ENCODE measurements at places on chromosomes 5 and 9.
A peak's percentile ranks its signal among the peaks of the same experiment; 100 is the strongest.

GRCh38 chr5:45336464-45336863 lies 359.7 kb downstream of the HCN1 start:
- DNase-seq, result no peak

DNA sequence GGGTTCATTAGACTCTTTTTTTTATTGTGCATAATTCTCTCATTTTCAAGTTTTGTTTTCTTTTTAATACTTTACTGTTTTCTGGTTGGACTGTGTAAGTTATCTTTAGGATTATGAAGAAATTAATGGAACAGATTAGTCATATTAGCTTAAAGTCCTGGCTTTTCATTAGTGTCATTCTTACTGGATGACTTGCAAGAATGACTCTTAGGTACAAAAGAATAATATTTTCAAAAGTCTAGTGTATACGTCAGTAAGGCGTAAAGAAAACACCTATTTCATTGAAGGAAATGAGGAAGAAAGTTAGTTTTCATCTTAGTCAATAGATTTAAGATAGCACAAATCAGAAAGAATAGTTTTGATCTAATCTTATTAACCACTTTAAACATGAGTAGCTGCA lies 20.4 kb downstream of the UHRF2 start:
- no peak for DNase-seq

GRCh38 chr5:121221483-121221882 lies 630.2 kb upstream of the FTMT start:
- DNase-seq, result no peak

DNA sequence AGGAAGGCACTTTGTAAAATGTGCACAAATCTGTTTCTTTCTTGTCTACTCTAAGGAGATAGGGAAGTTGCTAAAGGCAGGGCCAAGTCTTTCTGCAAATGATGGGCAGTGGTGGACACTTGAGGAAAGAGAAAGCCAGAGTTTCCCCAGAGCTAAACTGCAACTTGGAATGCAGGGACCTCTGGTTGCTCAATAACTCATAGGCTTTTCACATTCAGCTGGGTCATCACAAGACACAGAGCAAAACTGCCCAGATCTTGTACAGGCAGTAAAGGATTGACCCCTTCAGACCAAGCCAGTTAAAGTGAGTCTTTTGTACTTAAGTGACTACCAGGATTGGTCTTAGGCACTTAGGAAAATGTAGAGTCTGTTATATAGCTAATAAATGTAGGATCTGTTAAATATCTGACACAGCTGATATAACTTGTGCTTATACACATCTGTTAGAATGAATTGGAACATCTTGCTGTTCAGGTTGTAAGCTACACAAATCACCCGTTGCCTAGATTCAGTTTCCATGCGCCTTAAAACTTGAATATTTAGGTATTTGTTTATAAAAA lies 13.5 kb upstream of the AGXT2 start:
- no peak for DNase-seq

- no peak for DNase-seq
Measured at GRCh38 chr9:98610211-98610610, 98.5 kb downstream of the GABBR2 start.

GRCh38 chr5:170420806-170421412 lies 31.7 kb upstream of the KCNMB1 start:
- DNase-seq, result peak; percentile 30

GRCh38 chr5:120400356-120400755 lies 63.7 kb upstream of the PRR16 start:
- no peak for DNase-seq

DNA sequence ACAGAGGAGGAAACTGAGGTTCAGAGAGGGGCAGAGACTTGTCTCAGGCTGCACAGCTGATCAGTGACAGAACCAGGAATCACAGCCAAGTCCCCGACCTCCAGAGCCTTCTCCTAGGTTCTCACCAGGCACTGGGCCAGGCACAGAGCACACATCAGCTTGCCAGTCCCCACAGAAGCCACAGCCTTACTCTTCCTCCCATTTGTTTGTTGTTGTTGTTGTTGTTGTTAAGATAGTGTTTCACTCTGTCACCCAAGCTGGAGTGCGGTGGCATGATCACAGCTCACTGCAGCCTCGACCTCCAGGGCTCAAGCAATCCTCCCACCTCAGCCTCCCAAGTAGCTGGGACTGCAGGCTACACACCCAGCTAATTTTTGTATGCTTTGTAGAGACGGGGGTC lies 41.4 kb downstream of the NAIF1 start:
- no peak for DNase-seq

- no peak for DNase-seq
Measured at GRCh38 chr9:113626735-113627495, 163.4 kb downstream of the RGS3 start.

GRCh38 chr9:105296445-105296844 lies 52.0 kb downstream of the SLC44A1 start:
- no peak for DNase-seq

- DNase-seq, result no peak
Measured at GRCh38 chr5:10485142-10485795, 43.6 kb downstream of the ROPN1L start.

GRCh38 chr5:93342563-93343061 lies 238.4 kb downstream of the NR2F1-AS1 start:
- peak; percentile 30 for DNase-seq

GRCh38 chr9:90578126-90578815 lies 64.4 kb downstream of the DIRAS2 start:
- DNase-seq, result no peak

DNA sequence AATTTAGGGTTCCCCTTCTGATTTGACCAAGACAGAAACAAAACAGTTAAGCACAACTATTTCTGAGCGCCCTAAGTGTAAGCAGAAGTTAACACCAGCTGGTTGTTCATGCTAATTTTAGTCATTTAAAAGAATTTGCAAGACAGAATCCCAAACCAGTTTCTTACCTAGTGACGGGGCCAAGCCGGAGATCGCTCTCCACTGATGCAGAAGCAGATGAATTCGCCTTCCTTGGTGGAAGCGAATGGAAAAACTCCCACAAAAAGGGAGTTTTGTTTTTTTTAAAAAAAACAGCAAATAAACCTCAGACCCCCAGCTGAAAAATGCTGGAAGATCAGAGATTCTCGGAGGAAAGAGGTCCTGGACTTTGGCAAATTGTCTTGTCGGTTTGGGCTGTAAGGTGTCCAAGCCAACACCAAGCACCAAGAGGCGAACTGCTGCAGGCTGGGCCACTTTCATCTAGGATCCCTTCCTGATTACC lies 47.4 kb upstream of the GLDC start:
- no peak for DNase-seq

- peak; percentile 64 for DNase-seq
Measured at GRCh38 chr5:36870399-36871040, 6.0 kb upstream of the NIPBL start.

DNA sequence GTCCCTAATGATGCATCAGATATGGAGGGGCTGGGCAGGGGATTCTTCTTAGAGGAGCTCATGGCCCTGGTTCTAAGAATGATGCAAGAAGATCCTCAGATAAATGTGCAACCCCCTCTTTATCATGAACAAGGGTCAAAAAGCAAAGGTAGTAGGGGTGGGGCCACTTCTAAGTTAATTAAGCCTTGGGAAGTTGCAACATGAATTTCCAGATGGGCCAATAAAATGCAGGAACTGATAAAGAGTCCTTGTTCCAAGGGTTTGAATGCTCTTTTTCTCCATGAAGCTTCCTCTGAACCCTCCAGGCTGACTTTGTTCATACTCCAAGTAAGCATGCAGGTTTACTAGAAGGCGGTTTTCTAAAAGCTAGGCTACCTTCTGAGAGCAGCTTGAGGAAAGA lies 25.6 kb downstream of the PCA3 start:
- DNase-seq, result no peak

DNA sequence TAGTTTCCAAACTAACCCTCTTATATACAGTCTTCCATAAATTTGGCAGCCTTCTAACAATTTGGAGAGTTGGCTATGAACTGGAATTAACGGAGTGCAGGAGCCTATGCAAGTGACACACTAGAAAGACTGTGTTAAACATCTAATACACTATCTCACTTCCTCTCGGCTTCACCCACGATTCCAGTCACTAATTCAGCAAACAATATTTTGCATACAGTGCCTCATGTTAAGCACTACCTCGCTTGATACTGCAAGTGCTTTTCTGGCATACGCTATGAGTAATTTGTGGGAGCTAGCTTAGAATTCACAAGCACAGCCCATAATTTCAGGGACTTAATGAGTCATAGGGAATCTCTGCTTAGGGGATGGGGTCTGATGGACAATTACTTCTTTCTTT lies 102.5 kb downstream of the ST8SIA4 start:
- DNase-seq, result no peak

DNA sequence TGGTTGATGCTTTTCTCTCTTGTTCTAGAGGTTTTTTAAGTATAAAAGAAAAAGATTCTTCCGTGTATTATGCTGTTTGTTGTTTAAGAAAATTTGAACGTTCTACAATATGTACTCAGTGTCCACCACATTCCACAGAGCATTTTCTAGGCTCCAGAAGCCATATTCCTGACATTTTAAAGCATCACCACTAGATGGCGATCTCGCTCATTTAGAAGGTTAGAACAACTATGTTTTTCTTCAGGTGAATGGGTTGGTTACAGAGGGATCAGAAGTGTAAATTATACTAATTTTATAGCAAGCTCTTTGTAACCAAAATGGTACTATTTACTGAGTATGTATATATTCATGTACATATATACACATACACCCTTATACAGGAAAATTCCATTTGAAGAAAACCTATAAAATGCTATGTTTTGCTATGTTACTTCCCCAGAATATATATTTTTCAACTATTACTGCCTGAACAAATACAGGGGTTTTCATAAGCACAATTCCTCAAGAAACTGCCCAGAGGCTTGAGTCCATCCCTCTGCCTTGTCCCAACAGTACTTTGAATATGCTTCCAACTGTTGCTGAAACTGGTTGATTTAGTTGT lies 284.3 kb downstream of the CCDC171 start:
- peak; percentile 58 for DNase-seq

DNA sequence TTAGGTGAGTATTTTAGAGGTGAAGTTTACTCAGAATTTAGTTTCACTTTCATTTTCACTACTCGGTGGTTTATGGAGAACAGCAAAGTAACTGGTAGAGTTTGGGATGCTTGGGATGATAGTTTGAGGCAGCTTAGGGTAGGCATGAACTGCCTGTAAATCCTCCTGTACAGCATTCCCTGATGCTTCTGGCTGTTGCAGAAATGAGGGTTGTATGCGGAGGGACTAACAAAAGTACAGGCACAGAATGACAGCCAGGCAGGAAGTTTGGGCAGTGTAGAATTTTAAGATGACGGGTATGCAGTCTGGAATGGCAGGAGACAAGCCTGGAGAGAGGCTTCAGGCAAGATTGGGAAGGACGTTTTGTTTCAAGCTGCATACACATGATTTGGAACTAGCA lies 48.0 kb upstream of the FAM120AOS start:
- DNase-seq, result no peak

DNA sequence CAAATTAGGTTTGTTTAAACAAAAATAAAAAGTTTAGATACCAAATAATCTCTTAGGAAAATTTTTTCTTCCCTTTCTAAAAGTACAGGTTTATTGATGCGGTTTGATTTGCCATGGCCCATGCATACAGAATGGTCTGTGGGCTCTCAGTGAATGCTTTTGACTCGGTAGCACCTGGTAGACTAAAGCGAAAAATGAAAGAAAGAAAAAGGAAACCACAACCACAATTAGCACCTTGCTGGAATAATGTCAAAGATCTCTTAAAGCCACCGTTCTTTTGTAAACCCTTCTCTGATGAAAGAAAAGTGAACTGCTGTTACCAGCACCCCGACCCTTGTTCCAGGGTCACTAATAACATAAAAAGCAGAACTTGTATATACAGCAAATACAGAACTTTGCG lies 157.9 kb downstream of the NFIB start:
- no peak for DNase-seq

DNA sequence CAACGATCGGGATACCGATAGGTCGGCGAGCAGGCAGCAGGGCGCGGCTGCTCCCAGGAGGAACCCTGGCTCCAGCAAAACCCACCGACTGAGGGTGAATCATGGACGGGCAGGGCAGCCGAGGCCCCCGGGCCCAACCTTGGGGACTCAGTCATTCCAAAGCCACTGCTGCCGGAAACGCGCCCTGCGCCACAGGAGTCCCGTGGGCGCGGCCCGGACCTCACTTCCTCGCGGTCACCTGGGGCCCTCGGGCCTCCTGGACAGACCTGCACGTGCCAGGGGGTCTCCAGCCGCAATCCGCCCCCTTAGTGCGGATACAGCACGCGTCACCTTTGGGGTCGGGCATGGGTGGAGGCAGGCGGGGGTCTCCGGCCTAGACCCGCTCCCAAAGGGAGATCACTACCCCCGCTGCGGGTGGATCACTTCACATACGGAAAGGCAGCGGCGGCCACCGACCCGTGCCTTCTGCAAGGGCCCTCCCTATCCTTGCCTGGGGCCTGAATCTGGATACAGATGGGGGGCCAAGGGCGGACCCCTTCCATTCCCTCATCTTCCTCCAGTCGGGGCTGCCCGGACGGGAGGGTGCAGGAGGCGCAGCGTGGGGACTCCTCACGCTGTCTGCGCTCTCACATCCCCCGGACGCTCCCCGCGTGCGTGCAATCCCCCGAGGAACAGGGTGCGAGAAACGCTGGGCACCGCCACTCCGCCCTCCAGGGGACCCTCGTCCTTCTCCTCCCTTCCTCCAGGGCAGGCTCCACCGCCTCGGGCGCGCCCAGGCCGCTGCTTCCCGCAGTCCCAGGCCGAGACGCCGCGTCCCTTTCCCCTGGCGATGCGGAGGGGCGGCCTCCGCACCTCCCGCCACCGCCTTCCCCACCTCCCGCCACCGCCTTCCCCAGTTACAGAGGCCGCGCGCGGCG lies 586 bp downstream of the TXN start:
- DNase-seq, result peak; percentile 32

DNA sequence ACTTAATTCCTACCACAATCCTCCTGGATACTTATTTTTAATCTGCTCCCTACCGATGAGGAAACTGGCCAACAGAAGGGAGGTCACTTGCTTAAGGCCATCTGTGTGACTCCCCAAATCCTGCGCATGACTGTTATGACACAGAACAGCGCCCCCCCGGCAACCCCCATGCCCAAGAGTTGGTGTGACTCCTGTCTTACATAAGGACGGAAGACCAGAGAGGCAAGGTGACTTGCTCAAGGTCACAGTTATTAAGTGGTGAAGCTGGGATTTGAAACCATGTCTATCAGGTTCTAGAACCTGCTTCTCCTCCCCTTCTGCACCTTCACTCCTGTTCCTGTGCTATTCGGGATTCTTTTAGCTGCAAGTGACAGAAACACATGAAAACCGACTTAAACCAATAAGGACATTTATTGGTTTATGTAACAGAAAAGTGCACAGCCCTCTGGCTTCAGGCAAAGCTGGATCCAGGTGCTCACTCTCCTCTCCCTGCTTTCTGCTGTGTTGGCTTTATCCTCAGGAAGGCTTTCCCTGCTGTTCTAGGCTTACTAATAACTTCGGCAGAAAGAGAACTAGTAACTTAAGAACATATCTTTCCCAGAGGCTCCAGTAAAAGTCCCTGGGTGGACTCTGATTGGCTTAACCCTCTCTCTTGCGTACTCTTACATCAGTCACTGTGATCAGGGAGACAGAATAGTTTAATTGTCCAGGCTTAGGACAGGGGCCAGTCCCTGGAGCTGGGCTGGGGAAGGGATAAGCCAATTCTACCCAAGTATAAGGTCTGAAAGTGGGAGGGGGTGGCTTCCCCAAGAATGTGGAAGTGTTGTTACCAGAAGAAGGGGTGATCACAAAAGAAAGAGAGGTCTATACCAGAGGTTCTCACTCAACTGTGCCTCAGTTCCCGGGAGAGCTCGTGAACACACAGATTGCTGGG lies 43.7 kb downstream of the FGF18 start:
- DNase-seq, result no peak

GRCh38 chr9:89502038-89502601 lies 4.2 kb upstream of the SEMA4D start:
- DNase-seq, result no peak

GRCh38 chr5:2917524-2917923 lies 166.0 kb upstream of the IRX2 start:
- DNase-seq, result no peak

- DNase-seq, result no peak
Measured at GRCh38 chr5:151298063-151298855, 5.3 kb downstream of the SLC36A3 start.

All from NCI-H774 (cell line).